ENCODE measurements at places on chromosomes 3 and 15. TPM values are rescaled to one million over a fixed set of nuclear protein-coding genes. Genes with fewer than 3 reads are reported as not detected.

TERC gene
- total RNA-seq, result 9.8 TPM

SAMD7 gene
- not detected for total RNA-seq

SPRED1 gene
- total RNA-seq, result 0.46 TPM

GXYLT2 gene
- 0.05 TPM for total RNA-seq

CCDC39 gene
- total RNA-seq, result not detected

AGBL1 gene
- 0.14 TPM for total RNA-seq

CLDN18 gene
- not detected for total RNA-seq

MAGEL2 gene
- not detected for total RNA-seq

NR2E3 gene
- not detected for total RNA-seq
